ENCODE measurements at places on chromosomes 12 and 14. TPM values are rescaled to one million over a fixed set of nuclear protein-coding genes. Genes with fewer than 3 reads are reported as not detected.

SMOC1 gene
- 0.49 TPM for total RNA-seq

TAS2R50 gene
- total RNA-seq, result 1.3 TPM

BCL11B gene
- total RNA-seq, result 2.6 TPM

LUM gene
- total RNA-seq, result not detected

MDM2 gene
- 84.9 TPM for total RNA-seq

SLC6A15 gene
- 123 TPM for total RNA-seq

CEBPE gene
- not detected for total RNA-seq

DNA sequence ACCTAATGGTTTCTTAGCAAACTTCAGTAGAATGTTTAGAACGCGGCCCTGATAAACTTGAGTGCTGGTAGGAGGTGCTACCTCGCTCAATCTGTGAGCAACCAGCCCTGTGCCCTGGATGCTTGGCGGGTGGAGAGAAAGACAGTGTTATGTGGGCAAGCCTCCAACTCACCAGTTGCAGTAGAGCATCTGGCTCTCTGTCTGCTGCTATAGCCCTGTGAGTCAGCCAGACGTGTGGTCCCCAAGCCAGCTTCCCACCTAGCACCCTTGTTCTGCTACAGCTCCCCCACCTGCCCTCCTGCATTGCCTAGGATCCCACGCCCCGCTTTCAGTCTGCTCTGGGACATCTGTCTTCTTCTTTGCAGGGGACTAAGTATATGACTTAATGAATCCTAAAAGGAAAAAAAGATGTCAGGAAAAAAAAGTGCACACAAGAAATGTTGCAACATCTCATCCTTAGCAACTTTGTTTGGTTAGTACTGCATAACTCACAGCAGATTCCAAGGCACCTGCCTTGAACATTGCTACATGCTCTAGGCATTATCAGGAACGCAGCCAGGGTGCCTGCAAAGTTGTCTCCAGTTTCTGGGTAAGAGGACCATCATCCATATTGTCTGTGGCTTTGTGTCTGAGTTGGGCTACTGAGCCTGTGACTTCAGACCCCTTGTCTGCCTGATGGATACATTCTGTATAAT, 13.6 kb downstream of the SNRNP35 start:
- H3K36me3 ChIP-seq, result no peaks in the 10 kb centered on the region
- H3K4me3 ChIP-seq, result no peak overlapping the region
- H3K27ac ChIP-seq, result no peak overlapping the region
- DNase-seq, result no peak
- H3K27me3 ChIP-seq, result no peaks in the 10 kb centered on the region
- H3K4me1 ChIP-seq, result no peaks in the 10 kb centered on the region

DNA sequence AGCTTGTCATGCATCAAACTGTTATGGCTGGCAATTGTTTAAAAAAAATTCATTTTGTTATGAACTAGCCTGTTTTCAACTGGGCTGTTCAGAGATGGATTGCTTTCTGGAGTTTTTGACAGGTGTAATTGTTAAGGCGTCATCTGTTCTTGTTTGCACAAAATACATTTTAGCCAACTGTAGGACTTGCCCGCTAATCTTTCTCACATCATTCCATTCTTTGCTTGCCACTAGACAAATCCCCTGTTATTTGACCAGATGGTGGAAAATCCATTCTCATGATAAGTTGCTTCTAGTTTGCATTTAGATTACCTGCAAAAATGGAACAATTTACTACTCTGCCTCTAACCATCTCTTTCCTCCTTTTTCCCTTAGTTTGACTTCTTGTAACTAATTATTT, 114.3 kb downstream of the NPAS3 start:
- no peak for DNase-seq
- H3K4me3 ChIP-seq, result no peak overlapping the region
- H3K27ac ChIP-seq, result no peak overlapping the region
- H3K36me3 ChIP-seq, result no peaks in the 10 kb centered on the region
- H3K27me3 ChIP-seq, result no peaks in the 10 kb centered on the region
- peaks cover 6% of the 10 kb centered on the region for H3K4me1 ChIP-seq

DNA sequence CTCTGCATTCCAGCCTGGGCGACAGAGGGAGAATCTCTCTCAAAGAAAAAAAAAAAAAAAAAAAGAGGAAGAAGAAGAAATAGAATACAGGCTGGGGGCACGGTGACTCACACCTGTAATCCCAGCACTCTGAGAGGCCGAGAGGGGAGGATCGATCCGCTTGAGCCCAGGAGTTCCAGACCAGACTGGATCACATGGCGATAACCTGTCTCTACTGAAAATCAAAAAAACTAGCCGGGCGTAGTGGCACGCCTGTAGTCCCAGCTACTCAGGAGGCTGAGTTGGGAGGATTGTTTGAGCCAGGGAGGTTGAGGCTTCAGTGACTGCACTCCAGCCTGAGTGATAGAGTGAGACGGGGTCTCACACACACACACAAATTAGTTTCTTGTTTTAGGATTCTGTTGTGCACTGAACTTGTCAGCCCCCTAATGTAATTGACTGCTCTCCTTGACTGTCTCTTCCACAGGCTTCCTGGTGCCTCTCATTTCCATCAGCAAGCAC, 963 bp upstream of the TINF2 start:
- H3K36me3 ChIP-seq, result no peaks in the 10 kb centered on the region
- DNase-seq, result no peak
- H3K4me1 ChIP-seq, result peaks cover 9% of the 10 kb centered on the region
- peak overlapping the region; percentile 99 for H3K27ac ChIP-seq
- H3K4me3 ChIP-seq, result peak overlapping the region; percentile 98
- peaks cover 15% of the 10 kb centered on the region for H3K27me3 ChIP-seq

DNA sequence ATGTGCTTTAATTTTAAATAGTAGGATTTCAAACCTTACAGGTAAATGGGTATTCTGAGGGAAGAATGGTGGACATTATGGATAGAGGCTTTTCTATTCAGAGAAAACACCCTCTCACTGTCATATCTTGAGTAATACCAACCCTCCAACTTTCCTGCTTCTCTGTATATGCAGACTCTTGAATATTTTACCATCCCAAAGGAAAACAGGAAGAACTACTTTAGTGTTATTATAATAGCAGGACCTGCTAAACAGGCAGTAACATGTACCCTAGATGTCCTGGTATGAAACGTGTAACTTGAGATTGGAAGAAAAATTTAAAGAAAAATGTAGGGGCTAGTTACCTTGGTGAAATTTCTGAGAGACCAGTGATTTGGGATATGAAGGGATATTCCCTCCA, 82.9 kb upstream of the TRHDE start:
- no peak overlapping the region for H3K27ac ChIP-seq
- H3K27me3 ChIP-seq, result peaks cover 1% of the 10 kb centered on the region
- H3K36me3 ChIP-seq, result peaks cover 5% of the 10 kb centered on the region
- DNase-seq, result no peak
- H3K4me3 ChIP-seq, result no peak overlapping the region

- no peak for DNase-seq
- no peaks in the 10 kb centered on the region for H3K27me3 ChIP-seq
- no peak overlapping the region for H3K4me3 ChIP-seq
- peaks cover 12% of the 10 kb centered on the region for H3K4me1 ChIP-seq
These were observed 365.6 kb upstream of the TBX3 start for GRCh38 chr12:115049614-115050013.

GRCh38 chr12:88383405-88383804, 196.9 kb downstream of the KITLG start:
- H3K27ac ChIP-seq, result no peak overlapping the region
- H3K27me3 ChIP-seq, result no peaks in the 10 kb centered on the region
- H3K36me3 ChIP-seq, result no peaks in the 10 kb centered on the region
- no peak overlapping the region for H3K4me3 ChIP-seq
- no peak for DNase-seq
- no peaks in the 10 kb centered on the region for H3K4me1 ChIP-seq

DNA sequence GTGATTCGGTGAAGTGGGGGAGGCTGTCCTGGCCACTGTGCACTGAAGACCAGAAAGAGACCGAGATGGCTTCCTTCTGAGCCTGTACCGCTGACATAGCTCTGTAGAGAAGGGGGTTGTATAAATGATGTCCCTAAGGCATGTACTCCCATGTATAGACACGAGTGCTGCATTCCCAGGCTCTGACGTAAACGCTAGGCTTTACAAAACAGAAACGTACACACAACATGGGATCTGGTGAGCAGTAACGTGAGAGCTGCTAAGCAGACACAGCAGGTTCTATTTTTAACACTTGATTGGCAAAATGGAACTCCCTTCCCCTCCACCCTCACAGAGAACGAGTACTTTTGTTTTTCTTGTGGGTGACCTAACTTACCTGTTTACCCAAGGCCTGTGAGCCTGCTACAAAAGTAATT, 35.9 kb downstream of the ACADS start:
- no peaks in the 10 kb centered on the region for H3K27me3 ChIP-seq
- H3K27ac ChIP-seq, result no peak overlapping the region
- DNase-seq, result no peak
- no peak overlapping the region for H3K4me3 ChIP-seq
- no peaks in the 10 kb centered on the region for H3K36me3 ChIP-seq

- no peak for DNase-seq
- no peak overlapping the region for H3K4me3 ChIP-seq
- no peaks in the 10 kb centered on the region for H3K27me3 ChIP-seq
- no peaks in the 10 kb centered on the region for H3K36me3 ChIP-seq
These were observed 11.9 kb downstream of the AEBP2 start for GRCh38 chr12:19451196-19451595.

GRCh38 chr12:28958553-28959195, 190.4 kb upstream of the FAR2 start:
- DNase-seq, result no peak
- H3K27me3 ChIP-seq, result peaks cover 2% of the 10 kb centered on the region
- H3K27ac ChIP-seq, result no peak overlapping the region
- H3K4me1 ChIP-seq, result no peaks in the 10 kb centered on the region

GRCh38 chr12:1197264-1198018, 206.4 kb downstream of the ERC1 start:
- no peaks in the 10 kb centered on the region for H3K27me3 ChIP-seq
- peaks cover 1% of the 10 kb centered on the region for H3K4me1 ChIP-seq
- no peak overlapping the region for H3K27ac ChIP-seq
- no peak for DNase-seq
- no peak overlapping the region for H3K4me3 ChIP-seq
- H3K36me3 ChIP-seq, result peaks cover 5% of the 10 kb centered on the region

- no peaks in the 10 kb centered on the region for H3K4me1 ChIP-seq
- no peaks in the 10 kb centered on the region for H3K27me3 ChIP-seq
- DNase-seq, result no peak
- no peaks in the 10 kb centered on the region for H3K36me3 ChIP-seq
These were observed 78.7 kb downstream of the FSCB start for GRCh38 chr14:44428231-44428945.

- DNase-seq, result no peak
- no peak overlapping the region for H3K4me3 ChIP-seq
- no peaks in the 10 kb centered on the region for H3K36me3 ChIP-seq
- H3K4me1 ChIP-seq, result no peaks in the 10 kb centered on the region
- H3K27ac ChIP-seq, result no peak overlapping the region
These were observed 252.2 kb upstream of the ATP2B1 start for GRCh38 chr12:89960607-89961394.

DNA sequence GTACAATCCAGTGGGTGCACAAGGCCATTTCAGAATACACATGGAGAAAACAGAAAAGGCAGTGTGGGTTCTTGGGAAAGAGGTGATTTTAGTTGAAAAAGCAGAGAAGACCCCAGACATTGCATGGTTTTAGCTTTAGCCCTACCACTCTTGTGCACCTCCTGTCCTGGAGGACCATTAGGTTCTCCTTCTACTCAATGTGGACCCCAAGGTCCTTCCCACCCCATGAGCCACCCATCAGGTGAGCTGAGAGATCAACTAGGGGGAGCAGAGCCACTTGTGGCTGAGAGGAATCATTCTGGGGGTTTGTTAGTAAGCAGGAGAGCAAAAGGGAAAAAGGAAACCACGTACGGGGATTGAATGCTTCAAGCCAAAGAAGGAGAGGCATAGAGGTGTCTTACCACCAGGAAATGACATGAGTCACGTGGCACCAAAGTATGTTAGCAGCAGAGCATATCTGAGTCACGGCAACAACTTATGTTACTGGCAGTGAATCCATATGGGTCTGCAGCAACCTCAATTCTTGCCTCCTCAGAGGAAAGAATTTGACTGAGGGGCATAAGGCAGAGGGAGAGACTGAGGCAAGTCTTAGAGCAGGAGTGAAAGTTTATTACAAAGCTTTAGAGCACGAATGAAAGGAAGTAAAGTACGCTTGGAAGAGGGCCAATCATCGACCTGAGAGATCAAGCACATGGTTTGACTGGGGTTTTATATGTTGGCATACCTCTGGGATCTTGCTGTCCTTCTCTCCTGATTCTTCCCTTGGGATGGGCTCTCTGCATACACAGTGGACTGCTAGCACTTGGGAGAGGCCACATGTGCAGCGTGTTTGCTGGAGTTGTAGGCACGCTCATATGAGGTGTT, 73.9 kb downstream of the HSD17B6 start:
- no peak for DNase-seq
- H3K27ac ChIP-seq, result no peak overlapping the region
- no peak overlapping the region for H3K4me3 ChIP-seq
- H3K36me3 ChIP-seq, result peaks cover 5% of the 10 kb centered on the region
- H3K4me1 ChIP-seq, result peaks cover 12% of the 10 kb centered on the region

- H3K27me3 ChIP-seq, result peaks cover 2% of the 10 kb centered on the region
- DNase-seq, result no peak
- H3K4me3 ChIP-seq, result no peak overlapping the region
- no peaks in the 10 kb centered on the region for H3K36me3 ChIP-seq
- H3K4me1 ChIP-seq, result no peaks in the 10 kb centered on the region
These were observed 630.1 kb upstream of the TMEM132C start for GRCh38 chr12:127636882-127637281.

DNA sequence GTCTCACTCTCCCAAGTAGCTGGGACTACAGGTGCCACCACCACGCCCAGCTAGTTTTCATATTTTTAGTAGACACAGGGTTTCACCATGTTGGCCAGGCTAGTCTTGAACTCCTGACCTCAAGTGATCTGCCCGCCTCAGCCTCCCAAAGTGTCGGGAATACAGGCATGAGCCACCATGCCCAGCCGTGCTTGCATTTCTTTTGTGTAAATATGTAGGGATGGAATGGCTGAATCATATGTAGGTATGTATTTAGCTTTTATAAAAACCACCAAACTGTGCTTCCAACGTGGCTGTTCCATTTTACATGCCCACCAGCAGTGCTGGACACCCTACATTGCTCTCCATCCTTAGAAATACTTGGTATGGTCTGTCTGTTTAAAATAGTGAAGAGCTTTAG, 32.8 kb upstream of the CLMN start:
- peaks cover 9% of the 10 kb centered on the region for H3K36me3 ChIP-seq
- no peak overlapping the region for H3K4me3 ChIP-seq
- no peaks in the 10 kb centered on the region for H3K4me1 ChIP-seq
- no peak overlapping the region for H3K27ac ChIP-seq
- DNase-seq, result no peak

Measured in glutamatergic neuron (in vitro differentiated cells).